ENCODE measurements at places on chromosomes 6 and 20. TPM values are rescaled to one million over a fixed set of nuclear protein-coding genes. Genes with fewer than 3 reads are reported as not detected.

TNNC2 gene
- total RNA-seq, result 0.28 TPM

GRCh38 chr6:100700009-100700408, 181.1 kb downstream of the ASCC3 start:
- no peak for DNase-seq

DNA sequence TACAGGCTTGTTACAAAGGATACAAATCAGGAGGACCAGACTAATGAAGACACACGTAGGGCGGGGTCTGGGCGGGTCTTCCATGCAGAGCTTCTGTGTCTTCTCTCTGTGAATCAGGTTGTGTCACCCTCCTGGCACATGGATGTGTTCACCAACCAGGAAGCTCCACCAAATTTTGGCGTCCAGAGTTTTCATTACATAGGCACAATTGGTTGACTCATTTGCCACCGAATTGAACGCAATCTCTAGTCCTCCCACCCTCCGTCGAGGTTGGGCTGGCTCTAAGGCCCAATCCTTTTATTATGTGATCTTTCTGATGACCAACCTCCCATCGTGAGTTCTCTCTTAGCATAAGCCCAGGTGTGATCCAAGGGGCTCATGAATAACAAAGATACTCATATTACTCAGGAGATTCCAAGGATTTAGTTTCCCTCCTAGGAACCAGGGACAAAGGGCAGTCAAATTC, 36.3 kb upstream of the DDR1 start:
- DNase-seq, result no peak

DNA sequence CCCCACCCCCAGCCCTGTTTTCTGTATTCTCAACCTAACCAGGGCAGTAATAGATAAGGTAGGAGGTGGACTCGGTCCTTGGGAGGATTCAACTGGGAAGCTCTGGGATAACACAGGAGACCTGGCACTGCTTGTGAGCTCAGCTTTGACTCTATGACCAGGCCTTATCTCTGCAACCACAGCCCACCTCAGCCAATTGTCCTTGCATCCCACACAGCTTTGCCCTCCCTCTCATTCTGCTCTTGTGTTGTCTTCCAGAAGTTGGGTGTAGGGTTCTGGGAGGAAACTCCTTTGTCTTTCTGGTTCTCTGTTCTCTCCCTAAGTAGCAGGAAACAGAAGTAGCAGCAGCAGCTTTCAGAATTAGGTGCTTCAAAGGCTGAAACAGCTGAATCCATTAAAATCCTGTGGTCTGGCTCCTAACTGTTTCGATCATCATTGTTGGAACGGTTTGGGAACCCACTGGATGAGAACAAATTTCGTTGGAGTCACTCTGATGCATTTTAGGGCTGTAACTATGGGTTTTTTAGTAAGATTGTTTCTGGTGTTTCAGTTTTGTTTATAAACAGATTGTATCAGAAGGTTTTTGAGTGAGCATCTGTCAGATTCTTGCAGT, 32.4 kb upstream of the SNX9 start:
- DNase-seq, result no peak

Data from IMR-90 (cell line).